Esophagus squamous epithelium (tissue), 5 donors: ENCODE measurements at places on chromosomes 11 and 22.

DNA sequence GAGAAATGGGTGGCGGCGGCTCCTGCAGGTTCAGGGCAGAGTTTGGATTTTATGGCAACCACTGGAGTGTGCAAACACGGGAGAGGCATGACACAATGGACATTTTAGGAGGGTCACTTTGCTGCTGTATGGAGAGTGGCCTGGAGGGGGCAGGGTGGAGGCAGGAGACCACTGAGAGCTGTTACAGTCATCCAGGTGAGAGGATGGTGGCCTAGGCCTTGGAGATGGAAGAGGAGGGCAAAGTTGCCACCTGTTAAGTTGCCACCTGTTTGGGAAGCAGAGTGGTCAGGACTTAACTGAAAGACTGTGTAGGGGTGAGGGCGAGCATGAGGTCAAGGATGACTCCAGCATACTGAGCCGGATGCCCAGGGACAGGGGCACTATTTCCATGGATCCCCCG is 2.3 kb upstream of the RAD9A start:
- DNase-seq, result no peak

- DNase-seq, result no peak
Measured at GRCh38 chr22:48952256-48953102, 875.2 kb downstream of the BRD1 start.

DNA sequence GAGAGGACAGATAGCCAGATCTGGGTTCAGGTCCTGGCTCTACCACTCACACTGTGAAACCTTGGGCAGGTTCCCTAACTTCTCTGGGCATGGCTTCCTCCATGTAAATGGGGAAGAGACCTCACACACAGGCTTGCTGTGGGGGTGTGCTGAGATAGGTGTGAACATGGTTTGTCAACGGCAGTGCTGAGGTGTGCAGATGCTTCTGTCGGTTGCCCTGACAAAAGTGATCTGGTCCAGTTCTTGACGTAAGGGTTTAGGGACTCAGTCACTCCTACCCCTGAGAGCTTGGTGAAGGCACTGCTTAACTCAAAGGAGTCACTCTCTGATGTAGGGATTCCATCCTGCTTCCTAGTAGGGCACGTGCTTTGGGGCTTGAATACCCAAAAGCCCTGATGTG is 2.0 kb downstream of the C1QTNF4 start:
- no peak for DNase-seq

DNA sequence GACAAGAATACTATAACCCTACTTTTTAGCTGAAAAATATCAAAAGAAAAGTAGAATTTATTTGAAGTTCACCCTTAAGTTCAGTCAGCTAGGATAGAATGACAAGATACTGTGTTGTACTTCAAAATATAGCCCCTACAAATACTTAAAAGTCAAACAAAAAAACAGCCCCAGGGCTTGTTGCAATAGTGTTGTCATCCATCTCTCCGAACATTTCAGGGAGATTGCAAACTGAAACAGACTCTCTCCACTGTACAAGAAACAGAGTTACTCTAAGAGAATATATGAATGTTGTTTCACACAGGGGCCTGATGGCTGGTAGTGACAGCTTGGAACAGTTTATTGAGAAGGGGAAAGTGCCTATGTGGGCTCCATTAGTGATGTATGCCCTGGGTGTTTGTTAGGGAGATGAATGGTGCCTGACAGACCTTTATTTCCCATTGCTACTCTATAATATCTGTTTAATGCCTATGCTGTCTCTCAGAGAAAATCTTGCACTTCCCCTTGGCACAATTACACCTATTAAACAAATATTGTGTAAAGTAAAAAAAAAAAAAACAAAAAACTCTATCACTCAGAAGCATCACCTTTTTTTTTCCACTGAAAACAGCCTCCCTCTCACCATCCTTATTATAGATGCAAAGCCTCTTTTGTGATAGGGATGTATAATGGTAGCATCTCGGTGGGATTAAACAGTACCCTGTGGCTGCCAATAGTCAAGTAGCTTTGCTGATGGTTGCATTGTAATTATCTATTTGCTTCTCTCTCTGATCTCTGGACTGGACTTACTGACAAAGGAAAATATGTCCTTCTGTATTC is 506.3 kb upstream of the LUZP2 start:
- DNase-seq, result no peak

DNA sequence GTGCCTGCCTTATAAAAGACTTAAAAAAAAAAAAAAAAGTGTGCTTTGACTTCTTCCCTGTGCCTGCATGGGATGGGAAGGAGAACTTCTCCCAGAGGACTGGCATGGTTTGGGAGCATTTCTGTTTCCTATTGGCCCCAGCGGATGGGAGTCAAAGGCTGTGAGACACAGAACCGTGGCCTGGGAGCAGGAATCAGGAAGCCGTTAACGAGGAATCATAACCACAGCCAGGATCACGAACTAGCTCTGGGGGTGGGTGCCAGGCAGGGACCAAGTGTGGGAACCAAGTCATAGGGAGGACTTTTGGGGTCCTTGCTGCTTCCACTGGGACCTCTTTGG is 526 bp downstream of the C1QTNF6 start:
- DNase-seq, result no peak

GRCh38 chr22:36422287-36423014 is 34.7 kb upstream of the MYH9 start:
- DNase-seq, result no peak

GRCh38 chr22:48240148-48240934 is 1477.9 kb downstream of the TBC1D22A start:
- DNase-seq, result no peak

GRCh38 chr11:95608093-95608492 is 181.5 kb downstream of the FAM76B start:
- no peak for DNase-seq

- DNase-seq, result no peak
Measured at GRCh38 chr22:38872831-38873248, 824 bp upstream of the CBX6 start.

DNA sequence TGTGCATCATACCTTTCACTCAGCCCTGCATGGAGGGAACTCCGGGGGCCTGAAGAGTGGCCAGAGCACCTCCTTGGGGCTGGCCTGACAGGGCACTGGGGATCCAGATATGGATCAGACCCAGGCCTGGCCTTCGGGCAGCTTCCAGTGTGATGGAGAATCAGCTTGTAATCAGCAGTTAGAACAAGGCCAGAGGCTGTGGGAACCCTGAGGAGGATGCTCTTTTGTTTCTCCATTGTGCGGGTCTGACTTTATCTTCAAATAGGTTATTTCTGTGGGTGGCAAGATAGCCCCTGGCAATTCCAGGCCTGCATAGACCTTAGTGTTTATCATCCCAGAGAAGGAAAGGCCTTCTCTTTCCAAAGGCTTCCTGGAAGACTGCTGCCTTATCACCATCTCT is 12.3 kb downstream of the DGAT2 start:
- DNase-seq, result no peak

- DNase-seq, result no peak
Measured at GRCh38 chr11:9820260-9820659, 156.4 kb downstream of the SWAP70 start.

DNA sequence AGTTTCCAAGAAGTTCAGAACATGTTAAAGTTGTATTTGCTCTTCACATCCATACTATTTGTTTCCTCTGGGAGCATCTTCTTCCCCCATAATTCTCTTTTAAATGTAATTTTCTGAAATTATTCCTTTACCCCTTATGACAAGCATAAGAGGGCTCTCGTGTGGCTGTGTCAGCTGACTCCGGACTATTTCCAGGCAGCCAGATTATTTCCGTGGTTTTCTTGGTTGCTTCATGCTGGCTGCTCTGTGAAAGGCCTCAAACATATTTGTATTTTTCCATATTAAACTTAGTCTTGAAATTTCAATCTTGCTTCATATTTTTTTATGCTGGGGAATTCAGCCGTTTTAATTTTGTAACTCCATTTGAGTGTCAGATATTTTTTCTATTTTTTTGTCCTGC is 2.8 kb upstream of the MMP1 start:
- no peak for DNase-seq

DNA sequence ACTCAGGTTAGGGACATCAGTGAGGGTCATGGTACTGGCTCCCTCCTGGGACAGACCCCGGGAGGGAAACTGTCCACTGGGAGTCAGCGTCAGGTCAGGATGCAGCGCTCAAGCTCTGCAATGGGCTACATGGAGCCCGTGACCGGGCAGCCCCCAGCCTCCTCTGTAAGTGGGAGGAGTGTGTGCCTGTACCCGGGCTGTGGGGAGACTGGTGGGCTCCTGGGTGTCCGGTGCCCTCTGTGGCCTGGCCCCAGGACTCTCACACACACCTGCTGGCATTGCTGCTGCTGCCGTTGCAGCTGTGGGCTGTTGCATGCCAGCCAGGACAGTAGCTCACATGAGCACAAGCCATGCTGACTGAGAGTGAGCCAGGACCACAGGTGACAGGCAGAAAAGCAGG is 630.3 kb downstream of the TBC1D22A start:
- DNase-seq, result no peak

GRCh38 chr11:133661846-133662245 is 129.5 kb upstream of the OPCML start:
- no peak for DNase-seq

GRCh38 chr11:77200351-77201268 is 72.6 kb downstream of the MYO7A start:
- DNase-seq, result no peak

DNA sequence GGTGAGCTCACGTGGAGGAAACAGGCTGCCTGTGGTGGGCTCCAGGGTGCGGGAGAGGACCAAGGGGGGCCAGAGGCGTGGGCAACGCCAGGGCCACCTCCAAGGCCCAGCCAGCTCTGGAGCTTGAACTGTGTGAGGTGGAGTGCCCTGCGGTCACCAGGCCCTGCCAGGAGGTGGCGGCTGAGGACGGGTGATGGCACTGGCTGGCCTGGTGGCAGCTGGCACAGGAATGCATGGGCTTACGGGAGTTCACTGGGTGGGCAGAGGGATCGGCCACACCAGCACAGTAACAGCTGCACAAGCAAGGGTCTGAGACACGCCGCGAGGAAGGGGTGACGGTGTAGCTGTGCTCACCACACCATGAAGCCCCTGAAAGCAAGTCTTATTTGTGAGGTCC is 15.8 kb downstream of the TOLLIP start:
- DNase-seq, result no peak

- DNase-seq, result no peak
Measured at GRCh38 chr11:69201066-69201365, 45.3 kb downstream of the SMIM38 start.
